ENCODE measurements at places on chromosomes 1 and 21.

GRCh38 chr1:156281281-156281680 is 1.3 kb downstream of the SMG5 start:
- peak; percentile 53 for DNase-seq

DNA sequence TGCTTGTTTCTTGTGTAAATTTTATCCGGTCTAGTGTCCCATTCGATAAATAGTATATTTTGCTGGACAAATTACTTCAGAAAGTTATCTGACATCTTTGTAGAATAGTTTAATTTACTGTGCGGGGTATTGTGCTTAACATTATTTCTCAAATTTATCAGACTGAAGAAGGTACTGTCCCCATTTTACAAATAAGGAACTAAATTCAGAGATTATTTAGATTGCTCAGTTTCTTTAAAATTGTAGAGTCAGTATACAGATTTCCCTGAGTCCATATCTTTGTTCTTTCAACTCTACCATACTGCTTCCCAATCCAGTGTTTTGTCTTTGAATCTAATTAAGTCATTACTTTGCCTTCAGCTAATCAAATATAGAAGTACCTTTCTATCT is 6.4 kb downstream of the ATP5PB start:
- DNase-seq, result no peak

DNA sequence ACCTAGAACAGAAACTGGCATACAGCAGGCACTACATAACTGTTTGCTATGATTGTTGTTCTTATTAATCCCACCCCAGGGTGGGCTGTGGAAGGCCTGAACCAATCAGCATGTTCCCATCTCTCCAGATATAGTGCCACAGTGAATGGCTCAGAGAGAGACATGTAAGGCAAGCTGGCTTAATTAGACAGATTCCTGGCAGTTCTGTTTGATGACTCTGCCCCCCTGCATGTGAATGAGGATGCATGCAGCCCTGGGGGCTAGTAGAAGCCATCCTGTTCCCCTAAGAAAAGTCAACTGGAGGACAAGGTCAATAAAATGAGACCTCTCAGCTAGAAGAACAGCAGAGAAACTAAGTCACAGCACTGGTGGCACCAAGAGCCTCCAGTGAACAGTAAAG is 130.3 kb downstream of the GLIS1 start:
- DNase-seq, result no peak

- DNase-seq, result no peak
Observed at GRCh38 chr1:232597721-232598120, 32.2 kb downstream of the SIPA1L2 start.

GRCh38 chr1:236147068-236147467 is 4.7 kb downstream of the GPR137B start:
- DNase-seq, result no peak

DNA sequence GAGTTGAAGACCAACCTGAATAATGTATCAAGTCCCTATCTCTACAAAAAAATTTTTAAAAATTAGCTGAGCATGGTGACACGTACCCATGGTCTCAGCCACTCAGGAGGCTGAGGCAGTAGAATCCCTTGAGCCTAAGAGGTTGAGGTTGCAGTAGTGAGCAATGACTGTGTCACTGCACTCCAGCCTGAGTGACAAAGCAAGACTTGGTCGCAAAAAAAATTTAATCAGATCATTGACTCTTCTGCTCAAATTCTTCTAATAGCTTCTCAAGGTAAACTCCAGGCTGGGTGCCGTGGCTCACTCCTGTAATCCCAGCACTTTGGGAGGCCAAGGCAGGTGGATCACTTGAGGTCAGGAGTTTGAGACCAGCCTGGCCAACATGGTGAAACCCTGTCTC is 85.9 kb upstream of the PUM1 start:
- DNase-seq, result no peak

GRCh38 chr1:15073799-15074308 is 79.7 kb upstream of the TMEM51 start:
- DNase-seq, result no peak

GRCh38 chr1:20823845-20824244 is 36.7 kb upstream of the HP1BP3 start:
- DNase-seq, result no peak

GRCh38 chr1:35181790-35182455 is 11.0 kb downstream of the SFPQ start:
- no peak for DNase-seq

DNA sequence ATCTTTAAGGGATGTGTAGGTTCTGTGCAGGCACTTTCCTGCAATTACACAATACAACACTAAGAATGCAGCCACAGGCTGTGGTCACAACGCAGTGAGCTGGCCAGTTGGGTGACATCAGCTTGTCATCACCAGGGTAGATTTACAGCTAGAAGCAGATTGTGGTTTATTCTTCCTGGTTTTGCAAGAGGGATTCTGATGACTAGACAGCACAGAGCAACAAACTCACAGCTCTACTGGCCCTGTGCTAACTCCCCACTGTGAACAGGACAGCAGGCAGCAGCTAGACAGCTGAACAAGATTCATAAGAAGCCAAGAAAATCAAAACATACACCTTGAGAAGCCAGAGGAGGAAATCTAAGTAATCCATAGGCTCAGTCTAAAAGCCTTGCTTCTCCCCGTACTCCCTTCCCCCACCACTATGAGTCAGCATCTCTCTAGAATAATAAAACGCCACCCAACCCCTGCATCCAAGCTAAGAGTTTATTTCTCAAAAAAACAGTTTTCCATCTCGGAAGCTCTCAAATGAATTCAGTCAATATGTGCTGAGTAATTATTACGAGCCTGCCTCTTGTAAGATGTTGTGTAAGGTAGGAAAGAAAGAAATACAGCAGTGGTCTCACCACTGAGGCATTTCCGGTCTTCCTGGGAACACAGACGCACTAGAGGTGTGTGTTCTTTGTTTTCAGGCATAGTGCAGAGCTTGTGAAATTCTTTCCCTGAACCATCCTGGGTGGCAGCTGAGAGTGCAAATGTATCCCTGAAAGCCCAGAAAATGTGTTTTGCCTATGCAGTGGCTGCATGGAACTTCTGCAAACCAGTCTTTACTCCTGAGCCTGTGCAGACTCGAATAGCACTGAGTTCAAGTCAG is 162.8 kb downstream of the NTPCR start:
- DNase-seq, result no peak

- DNase-seq, result no peak
Observed at GRCh38 chr1:23555270-23555985, 3.9 kb downstream of the ID3 start.

DNA sequence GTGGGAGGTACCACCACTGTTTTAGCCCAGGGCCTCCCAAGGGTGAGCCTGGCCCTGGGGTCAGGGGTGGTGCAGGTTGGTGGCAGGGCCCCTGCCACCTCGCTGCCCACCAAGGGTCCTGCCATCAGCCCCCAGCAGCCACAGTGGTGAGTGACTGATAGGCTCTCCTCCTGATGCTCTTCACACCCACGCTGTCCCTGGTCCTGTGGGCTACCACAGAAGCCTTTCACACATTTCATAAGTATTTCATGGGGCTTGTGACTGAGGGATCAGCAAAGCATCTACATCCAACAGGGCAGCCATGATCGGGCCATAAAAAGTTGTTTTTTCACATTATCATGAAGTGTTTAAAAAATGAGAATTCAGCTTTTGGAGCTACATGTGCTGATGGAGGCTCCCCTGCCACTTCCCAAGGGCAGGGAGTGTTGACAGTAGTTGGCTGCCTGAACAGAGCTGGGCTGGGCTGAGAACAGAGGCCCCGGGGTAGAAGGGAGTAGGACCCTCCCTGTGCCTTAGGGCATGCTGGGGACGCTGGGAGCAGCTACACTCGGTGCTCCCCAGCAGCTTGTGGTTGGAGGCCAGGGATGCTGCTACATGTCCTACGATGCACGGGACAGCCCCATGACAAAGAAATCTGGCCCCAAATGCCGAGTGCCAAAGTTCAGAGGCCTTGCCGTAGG is 73.1 kb upstream of the TMEM51 start:
- no peak for DNase-seq

DNA sequence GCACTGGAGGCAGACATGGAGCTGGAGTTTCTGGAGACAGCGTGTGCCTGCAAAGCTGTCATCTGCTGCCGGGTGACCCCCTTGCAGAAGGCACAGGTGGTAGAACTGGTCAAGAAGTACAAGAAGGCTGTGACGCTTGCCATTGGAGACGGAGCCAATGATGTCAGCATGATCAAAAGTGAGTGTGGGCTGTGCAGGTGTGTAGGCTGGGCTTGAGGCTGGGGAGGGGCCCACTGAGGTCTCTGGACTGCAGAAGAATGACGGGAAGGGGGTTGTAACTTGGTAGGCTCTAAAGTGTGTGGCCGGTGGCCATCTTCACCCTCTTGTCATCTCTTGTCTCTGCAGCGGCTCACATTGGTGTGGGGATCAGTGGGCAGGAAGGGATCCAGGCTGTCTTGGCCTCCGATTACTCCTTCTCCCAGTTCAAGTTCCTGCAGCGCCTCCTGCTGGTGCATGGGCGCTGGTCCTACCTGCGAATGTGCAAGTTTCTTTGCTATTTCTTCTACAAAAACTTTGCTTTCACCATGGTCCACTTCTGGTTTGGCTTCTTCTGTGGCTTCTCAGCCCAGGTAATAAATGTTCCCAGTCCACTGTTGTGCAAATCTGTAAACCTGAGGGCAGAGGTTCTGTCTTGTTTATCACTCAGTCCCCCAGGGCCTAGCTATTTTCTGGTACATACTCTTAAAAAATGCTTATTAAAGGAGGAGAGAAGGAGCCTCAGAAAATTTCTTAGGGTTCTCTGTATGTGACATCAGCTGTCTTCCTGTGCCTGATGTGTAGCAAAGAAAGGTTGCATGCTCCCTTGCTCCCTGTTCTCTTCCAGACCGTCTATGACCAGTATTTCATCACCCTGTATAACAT is 19.9 kb downstream of the ATP8B2 start:
- DNase-seq, result peak; percentile 62

DNA sequence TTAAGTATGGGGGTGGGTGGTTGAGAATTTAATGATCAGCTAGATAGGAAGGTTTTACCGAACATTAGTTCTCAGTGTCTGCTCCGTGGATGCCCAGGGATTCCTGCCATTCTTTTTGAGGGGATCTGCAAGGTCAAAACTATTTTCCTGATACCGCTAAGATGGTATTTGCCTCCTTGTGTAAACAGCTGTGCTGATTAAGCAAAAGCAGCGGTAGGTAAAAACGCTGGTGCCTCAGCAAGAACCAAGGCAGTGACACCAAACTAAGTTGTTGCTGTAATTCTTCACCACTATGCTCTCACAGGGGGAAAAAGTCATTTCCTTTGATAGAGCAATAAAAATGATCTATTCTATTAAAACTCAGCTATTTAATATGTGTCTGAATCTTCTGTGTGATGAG is 229.0 kb downstream of the FMN2 start:
- DNase-seq, result no peak

DNA sequence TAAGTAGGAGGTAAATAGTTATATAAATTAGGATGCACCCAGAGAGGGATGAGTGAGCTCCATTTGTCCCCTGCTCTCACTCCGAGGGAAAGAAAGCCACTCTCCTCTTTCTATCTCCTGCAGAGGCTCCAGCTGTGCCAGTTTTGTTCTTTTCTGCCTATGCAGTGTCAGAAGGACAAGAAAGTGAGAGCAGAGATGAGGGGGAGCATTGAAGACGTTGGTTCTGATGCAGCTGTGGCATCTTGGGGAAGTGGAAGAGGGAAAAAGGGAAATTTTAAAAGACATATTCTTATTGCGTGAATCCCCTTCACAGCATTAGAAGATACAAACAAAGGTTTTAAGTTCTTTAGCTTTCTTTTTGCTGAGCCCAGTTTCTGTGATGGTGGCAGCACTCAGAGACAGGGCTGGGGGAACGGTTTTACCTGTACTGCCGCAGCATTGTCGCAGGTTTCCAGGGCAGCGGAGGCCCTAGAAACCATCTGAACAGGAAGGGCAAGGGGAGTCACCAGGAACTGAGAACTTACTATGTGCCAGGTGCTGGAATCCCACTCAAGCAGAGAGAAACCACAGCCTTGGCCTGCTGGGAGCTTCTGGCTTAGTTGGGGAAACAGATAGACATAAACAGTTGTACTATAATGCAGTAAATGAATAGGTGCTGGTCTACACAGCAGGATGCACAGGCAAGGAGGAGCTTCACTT is 44.9 kb upstream of the USP24 start:
- DNase-seq, result no peak

GRCh38 chr1:197235355-197235754 is 32.7 kb upstream of the CRB1 start:
- no peak for DNase-seq

- DNase-seq, result no peak
Observed at GRCh38 chr1:199510314-199510713, 517.2 kb upstream of the NR5A2 start.

GRCh38 chr1:66397192-66397591 is 136.8 kb upstream of the SGIP1 start:
- DNase-seq, result no peak

GRCh38 chr1:242738702-242739645 is 214.5 kb upstream of the PLD5 start:
- no peak for DNase-seq

- DNase-seq, result no peak
Observed at GRCh38 chr1:220327106-220327505, 54.9 kb upstream of the RAB3GAP2 start.

DNA sequence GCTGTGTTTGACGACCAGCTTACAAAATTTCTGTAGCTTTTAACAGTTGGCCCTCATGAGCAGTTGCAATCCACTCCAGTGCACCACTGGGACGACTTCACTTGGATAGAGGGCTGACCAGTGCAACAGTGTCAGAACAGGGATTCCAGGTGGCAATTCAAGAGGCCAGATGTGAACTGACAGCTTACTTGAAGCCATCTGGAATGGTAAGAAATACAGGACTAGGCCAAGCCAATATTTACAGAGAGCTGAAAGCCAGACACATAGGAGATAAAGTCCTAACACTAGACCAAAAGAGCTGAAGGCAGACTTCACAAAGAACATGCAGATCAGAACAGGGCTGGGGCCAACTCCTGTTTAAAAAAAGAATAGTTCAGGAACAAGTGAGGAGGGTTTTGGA is 93.5 kb upstream of the NFIA start:
- DNase-seq, result no peak

GRCh38 chr1:203558064-203558760 is 64.3 kb downstream of the OPTC start:
- DNase-seq, result no peak

- no peak for DNase-seq
Observed at GRCh38 chr1:37765916-37766664, 1.2 kb upstream of the EPHA10 start.

DNA sequence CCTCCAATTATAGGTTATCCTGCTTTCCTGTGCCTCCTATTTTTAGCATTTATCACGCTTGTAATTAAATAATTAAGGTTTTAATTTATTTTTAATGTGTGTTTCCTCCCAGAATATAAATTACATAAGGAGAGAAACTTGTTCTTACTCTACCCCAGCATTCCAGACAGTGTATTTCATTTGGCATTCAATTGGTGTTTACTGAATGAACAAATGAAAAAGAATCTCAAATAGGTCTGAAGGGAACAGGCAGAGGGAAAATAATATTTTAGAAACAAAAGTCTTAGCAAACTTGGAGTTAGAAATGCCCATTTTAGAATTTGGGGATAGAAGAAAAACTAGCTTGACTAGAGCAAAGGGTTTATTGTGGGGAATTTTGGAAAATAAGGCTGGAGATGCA is 9.9 kb upstream of the RSRP1 start:
- no peak for DNase-seq
